ENCODE measurements at places on chromosomes 6 and 20. TPM values are rescaled to one million over a fixed set of nuclear protein-coding genes. Genes with fewer than 3 reads are reported as not detected.
A peak's percentile ranks its signal among the peaks of the same experiment; 100 is the strongest.

GRCh38 chr6:46637933-46638332 lies 14.7 kb downstream of the CYP39A1 start:
- DNase-seq, result no peak

GRCh38 chr6:44859901-44860410 lies 468.2 kb upstream of the RUNX2 start:
- DNase-seq, result no peak

GRCh38 chr6:121994919-121995318 lies 404.5 kb upstream of the HSF2 start:
- DNase-seq, result no peak

DNA sequence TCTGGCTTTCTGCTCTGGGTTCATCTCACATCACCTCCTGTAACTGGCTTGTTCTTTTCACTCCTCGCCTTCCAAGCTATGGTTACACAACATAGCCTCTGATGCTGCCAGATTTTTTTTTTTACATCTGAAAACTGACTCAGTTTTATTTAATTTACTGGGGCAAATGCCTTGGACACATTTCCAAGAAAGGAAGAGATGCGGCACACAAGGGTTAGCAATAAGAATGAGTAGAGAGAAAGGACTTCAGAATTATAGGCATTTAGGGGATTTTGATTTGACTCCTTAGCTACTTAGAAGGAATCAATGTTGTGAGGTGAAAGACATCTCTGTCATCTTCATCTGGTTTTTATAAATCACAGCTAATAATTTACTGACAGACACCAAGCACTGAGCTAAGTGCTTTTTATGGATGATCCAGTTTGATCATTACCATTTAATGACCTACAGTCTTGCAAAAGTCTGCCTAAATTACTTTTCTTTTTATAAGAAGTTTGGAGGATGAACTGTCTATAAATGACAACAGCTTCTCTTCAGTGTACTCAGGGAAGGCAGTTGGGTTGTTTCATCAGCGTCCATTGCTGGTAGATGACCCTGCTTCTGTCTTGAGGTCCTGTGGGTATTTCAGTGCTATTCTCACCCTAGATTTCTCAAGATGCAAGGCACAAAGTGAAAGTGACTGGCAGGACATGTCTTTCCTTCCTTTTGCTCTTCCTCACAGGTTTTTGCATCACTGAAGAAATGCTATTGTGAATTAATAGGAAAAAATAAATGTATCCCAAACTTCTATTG lies 31.1 kb downstream of the LAMA4 start:
- DNase-seq, result peak; percentile 97

DNA sequence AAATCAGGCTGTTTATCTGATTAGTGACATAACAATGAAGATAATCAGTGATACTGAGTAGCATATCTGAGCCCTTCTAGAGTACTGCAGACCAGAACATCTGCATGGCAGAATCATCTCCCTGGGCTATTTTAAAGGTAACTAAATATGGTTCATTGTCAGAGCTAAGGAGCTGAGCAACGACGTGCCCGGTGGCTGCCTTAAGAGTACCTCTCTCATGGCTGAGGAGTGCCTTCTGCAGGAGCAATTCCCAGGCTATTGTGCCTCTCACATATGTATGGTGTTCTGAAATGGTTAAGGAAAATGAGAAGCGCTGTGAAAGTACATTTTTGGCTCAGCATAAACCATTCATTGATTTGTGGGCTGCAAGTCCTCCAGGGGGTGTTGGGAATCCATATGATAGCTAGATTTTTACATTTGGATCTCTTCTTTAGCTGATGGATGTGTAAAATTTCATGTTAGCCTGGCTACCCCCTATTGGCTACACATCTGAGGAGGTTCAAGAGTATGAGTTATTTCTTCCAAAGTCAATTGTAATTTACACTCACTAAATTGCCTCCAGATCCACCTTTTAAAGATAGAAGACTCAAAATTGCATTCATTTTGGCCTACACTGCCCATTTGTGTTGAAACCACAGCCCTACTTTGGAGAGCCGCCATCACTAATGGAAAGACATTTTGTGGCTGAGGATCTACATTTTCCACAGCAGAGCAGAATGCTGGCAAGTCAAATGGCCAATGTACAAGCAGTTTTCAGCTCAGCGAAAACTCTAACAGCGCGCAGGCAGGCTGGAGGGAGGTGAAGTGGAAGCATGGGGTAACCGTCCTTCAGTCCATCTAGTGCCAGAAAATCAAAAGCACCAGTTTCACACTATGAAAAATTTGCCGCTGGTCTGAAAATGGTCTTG lies 198.0 kb downstream of the SIM1 start:
- peak; percentile 50 for DNase-seq

DNA sequence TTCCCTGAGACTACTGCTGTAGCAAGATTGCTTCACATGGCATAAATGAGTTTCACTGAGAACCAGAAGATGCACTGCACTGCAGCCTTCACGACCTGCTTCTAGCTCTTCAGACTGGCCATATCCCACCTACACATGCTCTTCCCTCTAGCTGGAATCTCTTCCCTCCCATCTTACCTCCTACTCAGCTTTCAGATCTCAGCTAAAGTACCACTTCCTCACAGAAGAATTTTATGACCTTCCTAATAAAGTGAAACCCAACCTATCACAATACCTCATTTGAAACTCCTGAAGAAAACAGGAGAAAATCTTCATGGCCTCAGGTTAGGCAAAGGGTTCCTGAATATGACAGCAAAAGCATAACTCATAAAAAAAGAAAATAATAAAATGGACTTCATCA lies 99.9 kb downstream of the DTNBP1 start:
- no peak for DNase-seq

DNA sequence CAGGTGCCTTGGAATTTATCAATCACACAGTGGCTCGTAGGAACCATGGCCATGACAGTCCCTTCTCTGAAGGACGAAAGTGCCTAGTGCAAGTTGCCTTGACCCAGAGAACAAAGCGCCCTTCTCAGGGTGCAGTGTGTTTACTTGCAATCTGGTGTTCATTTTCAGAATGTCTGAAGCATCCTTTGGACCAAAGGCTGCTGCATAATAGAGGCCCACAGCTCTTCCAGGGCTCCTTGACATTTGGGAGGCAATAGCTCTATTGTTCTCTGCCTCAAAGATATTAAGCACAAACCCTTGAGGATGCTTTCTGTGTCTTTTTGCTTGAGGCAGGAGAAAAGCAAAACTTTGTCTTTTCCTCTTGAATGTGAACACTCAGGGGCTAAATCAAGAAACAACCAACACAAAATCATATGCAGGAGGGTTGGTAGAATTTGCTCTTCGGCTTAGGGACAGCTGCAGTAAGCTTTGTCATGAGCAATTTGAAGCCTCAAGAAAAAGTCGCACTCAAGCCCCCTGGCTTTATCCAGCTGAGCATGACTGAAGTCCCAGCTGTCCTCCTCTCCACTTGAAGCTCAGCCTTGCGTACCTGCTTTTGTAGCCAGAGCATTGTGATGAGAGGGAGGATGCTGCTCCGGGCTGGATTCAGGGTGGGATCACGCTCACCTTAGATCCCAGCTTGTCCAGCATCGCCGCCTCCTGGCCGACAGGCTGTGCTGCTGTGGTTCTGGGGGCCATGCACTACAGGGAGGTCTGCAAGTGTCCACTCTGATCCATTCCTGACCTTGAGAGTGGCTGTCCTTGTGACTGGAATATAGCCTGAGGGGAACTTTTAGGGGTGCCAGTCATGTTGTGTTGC lies 495.4 kb downstream of the CDH26 start:
- no peak for DNase-seq

DNA sequence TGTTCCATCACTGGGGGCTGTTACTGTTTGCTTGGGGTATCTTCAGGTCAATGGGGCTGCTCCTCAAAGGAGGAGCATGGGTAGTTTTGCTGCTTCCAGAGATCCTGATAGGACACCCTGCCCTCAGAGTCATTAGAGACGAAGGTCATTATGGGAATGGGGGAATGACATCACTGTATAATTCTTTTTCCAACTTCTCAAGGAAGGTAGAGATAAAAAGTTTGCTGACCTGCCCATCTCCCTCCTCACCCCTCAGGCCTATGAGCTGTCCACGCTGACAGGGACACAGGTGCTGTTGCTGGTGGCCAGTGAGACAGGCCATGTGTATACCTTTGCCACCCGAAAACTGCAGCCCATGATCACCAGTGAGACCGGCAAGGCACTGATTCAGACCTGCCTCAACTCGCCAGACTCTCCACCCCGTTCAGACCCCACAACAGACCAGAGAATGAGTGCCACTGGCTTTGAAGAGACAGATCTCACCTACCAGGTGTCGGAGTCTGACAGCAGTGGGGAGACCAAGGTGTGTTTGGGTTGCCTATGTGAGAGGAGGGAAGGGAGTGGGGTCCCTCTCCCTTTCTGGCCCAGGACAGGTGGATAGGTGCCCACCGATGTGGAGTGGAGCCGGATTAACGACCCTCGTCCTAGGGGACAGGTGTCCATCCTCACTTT lies 2.7 kb downstream of the SRF start:
- DNase-seq, result no peak

GRCh38 chr6:56527934-56528333 lies 114.8 kb downstream of the DST start:
- no peak for DNase-seq

DNA sequence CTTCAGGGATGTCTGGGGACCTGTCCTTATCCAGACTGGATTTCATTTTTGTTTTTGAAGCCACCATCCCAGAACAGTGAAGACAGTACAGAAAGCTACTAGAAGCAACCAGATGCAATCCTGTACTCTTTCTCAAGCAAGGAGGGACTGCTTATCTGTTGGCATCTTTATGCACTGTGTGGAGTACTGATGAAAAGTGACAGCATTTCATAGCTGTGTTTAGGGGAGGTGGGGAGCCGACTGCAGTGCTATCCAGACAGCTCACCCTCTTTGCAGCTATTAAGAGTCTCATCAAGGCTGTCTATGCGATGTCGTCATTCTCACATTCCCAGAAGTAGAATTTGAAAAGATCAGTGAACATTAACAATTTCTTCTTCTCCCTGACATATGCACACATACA lies 5.5 kb downstream of the ZDHHC14 start:
- DNase-seq, result no peak

DNA sequence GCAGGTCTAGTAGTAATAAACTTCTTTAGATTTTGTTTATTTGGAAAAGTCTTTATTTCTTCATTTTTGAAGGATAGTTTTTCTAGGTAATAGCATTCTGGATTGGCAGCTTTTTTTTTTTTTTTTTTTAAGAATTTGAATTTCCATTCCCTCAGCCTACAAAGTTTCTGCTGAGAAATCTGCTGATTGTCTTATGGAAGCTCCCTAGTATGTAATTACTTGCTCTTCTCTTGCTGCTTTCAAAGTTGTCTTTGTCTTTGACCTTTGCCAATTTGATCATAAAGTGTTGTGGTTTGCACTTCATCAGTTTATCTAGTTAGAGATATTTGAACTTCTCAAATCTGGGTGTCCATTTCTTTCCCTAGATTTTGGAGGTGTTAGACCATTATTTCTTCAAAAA lies 82.2 kb upstream of the GMDS start:
- no peak for DNase-seq

DNA sequence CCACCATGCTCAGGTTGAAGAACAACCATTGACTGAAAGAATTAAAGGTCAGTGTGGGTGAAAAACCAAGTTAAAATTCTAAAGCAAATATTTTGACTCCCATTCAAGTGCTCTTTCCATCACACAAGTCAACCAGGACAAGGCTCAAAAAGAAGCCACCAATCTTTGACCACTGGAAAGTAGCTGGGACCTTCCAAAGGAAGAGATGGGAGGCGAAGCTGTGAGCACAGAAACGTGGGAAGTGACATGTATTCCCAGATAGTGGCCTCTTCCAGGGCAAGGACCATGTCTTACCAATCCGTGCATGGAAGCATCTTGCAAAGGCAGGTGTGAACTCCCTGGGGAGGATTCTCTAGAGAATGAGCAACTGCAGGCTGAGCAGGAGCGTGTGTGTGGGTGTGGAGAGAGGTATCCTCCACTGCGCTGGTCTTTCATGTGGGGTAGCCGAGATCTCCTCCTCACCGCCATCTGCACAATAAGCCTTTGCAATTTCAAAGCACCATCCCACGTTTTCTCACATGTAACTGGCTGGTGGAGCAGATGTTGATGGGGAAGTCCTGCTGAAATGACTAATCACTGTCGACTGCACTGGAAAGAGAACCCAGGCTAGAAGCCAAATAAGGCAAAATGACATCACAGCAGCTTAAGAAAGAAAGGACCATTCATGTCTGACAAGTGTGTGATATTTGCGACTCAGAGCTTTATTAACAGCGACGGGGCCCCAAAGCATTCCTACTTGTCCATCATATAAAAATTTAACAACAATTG lies 189.4 kb upstream of the RREB1 start:
- DNase-seq, result peak; percentile 76

- peak; percentile 52 for DNase-seq
Observed at GRCh38 chr6:27176096-27176495, 71.4 kb upstream of the PRSS16 start.

DNA sequence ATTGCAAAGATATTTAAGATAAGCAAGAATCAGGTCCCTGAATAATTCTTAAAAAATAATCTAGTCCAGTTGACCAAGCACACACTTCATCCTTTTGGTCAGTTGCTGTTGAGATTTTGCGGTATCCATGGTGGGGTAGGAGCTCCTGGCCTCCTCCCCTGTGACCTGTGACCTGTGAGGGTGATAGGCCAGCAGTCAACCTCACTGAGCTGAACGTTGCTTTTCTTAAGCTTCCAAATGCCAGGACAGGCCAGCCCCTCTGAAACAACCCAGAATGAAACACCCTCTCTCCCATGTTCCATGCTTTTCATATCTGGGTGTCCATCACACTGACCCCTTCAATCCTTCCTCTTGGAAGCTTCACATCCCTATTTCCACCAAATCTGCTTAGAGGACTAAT lies 164.9 kb downstream of the THBS2 start:
- DNase-seq, result no peak

GRCh38 chr20:48901326-48901725 lies 20.2 kb upstream of the ARFGEF2 start:
- no peak for DNase-seq

GRCh38 chr6:53896196-53896595 lies 101.4 kb downstream of the LRRC1 start:
- DNase-seq, result peak; percentile 60

GRCh38 chr6:34155471-34156300 lies 9.8 kb upstream of the GRM4 start:
- DNase-seq, result no peak

GRCh38 chr6:32977953-32978324 lies 9.5 kb downstream of the BRD2 start:
- DNase-seq, result no peak

DNA sequence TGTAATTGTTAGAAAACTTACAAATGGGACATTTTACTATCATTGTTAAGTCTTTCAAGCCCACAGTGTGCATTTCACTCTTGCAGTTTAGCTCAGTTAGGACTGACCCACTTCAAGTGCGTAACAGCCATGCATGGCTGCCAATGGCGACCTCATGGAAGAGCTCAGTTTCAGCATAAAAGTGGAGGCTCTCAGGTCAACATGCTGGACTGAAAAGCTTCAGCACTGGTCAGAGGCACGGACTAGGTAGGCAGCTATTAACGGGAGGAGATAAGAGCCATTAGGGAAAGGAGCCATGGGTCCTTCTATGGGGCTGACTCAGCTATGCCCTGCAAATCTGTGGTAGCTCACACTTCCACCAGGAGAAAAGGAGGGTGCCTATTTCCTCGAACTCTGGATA lies 101.8 kb downstream of the TTLL2 start:
- DNase-seq, result no peak

The CCN5 gene
- polyA plus RNA-seq, result 122 TPM

The SLC17A3 gene
- polyA plus RNA-seq, result not detected

The ADGRF4 gene
- 0.08 TPM for polyA plus RNA-seq

The PDYN gene
- not detected for polyA plus RNA-seq

The DUSP22 gene
- 10.9 TPM for polyA plus RNA-seq

The TUBB2B gene
- polyA plus RNA-seq, result 5.2 TPM

The TMC2 gene
- not detected for polyA plus RNA-seq

The AGER gene
- 0.78 TPM for polyA plus RNA-seq
